Right lobe of liver (tissue), 6 donors: ENCODE measurements at places on chromosomes 5 and 9. TPM values are rescaled to one million over a fixed set of nuclear protein-coding genes. Genes with fewer than 3 reads are reported as not detected.

GRCh38 chr5:174717826-174718455, 6.4 kb upstream of the MSX2 start:
- no peak overlapping the region for H3K4me3 ChIP-seq
- H3K4me1 ChIP-seq = no peaks in the 10 kb centered on the region
- no peak for DNase-seq
- no peaks in the 10 kb centered on the region for H3K27me3 ChIP-seq

DNA sequence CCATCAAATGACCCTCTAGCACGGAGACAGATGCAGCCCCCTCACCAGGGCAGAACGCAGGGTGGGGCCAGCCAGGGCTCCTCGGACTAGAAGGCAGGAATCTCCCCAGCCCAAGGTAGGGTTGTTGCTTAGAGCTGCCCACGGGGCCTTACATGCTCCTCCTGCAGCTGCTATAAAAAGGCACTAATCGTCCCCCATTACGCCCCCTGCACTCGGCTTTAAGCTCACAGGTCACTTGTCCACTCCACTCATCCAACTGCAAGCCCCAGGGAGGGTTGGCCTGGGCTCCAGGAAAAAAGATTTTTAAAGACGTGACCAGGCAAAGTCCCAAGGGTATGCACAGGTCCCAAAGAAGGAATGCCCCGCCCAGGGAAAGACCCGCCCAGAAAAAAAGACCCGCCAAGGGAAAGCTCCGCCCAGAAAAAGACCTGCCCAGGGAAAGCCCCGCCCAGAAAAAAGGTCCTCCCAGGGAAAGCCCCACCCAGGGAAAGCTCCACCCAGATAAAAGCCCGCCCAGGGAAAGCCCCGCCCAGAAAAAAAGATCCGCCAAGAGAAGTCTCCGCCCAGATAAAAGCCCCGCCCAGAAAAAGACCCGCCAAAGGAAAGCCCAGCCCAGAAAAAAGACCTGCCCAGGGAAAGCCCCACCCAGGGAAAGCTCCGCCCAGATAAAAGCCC, 11.1 kb downstream of the GRIN1 start:
- no peaks in the 10 kb centered on the region for H3K36me3 ChIP-seq
- no peak overlapping the region for H3K27ac ChIP-seq
- no peaks in the 10 kb centered on the region for H3K4me1 ChIP-seq
- no peak for DNase-seq
- H3K4me3 ChIP-seq = no peak overlapping the region

- peak overlapping the region; percentile 26 for H3K4me3 ChIP-seq
- H3K27ac ChIP-seq = no peak overlapping the region
- peaks cover 68% of the 10 kb centered on the region for H3K27me3 ChIP-seq
- no peak for DNase-seq
Measured at GRCh38 chr9:124017929-124018729, 6.6 kb downstream of the LHX2 start.

GRCh38 chr9:100466829-100467221, 6.1 kb upstream of the TMEFF1 start:
- no peak overlapping the region for H3K4me3 ChIP-seq
- H3K27ac ChIP-seq = no peak overlapping the region
- no peak for DNase-seq
- H3K4me1 ChIP-seq = no peaks in the 10 kb centered on the region
- no peaks in the 10 kb centered on the region for H3K36me3 ChIP-seq

The C9orf50 gene
- not detected for total RNA-seq

The UTP15 gene
- 13.6 TPM for total RNA-seq

- H3K27me3 ChIP-seq = no peaks in the 10 kb centered on the region
- no peak overlapping the region for H3K4me3 ChIP-seq
- no peaks in the 10 kb centered on the region for H3K36me3 ChIP-seq
- no peak for DNase-seq
- no peaks in the 10 kb centered on the region for H3K4me1 ChIP-seq
Measured at GRCh38 chr9:132031467-132032237, 48.0 kb downstream of the MED27 start.

The LRRC14B gene
- not detected for total RNA-seq

DNA sequence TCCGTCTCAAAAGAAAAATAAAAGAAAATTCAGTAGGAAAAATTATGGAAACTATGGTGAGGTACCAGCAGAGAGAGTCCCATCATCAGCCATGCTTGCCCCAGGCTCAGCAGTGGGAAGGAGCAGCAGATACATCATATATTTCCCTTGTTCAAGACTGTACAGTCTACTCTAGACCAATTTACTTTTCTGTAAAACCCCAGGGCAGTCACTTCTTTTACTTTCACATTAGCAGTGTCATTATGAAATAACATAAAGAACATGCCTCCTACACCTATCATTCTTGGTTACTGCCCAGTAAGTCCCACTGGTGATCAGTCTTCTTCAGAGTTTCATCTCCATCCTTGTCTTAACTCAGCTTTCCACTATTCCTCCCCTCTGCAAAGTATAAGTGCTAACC, 1145.0 kb downstream of the MAT2B start:
- H3K4me1 ChIP-seq = no peaks in the 10 kb centered on the region
- H3K4me3 ChIP-seq = no peak overlapping the region
- no peaks in the 10 kb centered on the region for H3K36me3 ChIP-seq
- H3K27ac ChIP-seq = no peak overlapping the region
- DNase-seq = no peak

GRCh38 chr5:133117166-133117911, 65.5 kb downstream of the HSPA4 start:
- no peak overlapping the region for H3K27ac ChIP-seq
- DNase-seq = no peak
- no peaks in the 10 kb centered on the region for H3K36me3 ChIP-seq
- H3K4me3 ChIP-seq = no peak overlapping the region
- no peaks in the 10 kb centered on the region for H3K27me3 ChIP-seq
